ENCODE measurements at places on chromosomes 4 and X.
A peak's percentile ranks its signal among the peaks of the same experiment; 100 is the strongest.

- no peak overlapping the region for H3K4me3 ChIP-seq
- H3K27me3 ChIP-seq: no peaks in the 10 kb centered on the region
- H3K27ac ChIP-seq: no peak overlapping the region
- no peaks in the 10 kb centered on the region for H3K36me3 ChIP-seq
- DNase-seq: no peak
Observed at GRCh38 chrX:108307132-108308085, 130.8 kb downstream of the COL4A6 start.

DNA sequence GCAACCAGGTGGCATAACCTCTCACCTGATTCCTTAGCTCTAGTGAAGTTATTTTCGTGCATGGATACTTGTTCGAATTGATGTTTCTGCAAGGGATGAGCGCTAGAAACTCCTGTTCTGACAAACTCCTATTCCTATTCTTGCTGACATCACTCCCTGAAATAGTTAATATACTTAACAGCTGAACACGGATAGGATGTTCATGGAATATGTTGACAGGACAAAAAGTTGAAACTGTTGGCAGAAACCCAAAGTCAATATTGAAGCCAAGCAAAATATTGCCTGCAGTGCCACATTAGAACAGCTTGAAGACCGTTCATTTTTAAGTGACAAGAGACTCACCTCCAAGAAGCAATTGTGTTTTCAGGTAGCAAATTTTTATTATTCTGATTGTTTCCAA lies at the start of gene KLKB1:
KLKB1 (plus strand) TSS at position 287 of the 400 bp plus-strand sequence. CDS start 689 bp downstream, outside the sequence.
- H3K36me3 ChIP-seq: no peaks in the 10 kb centered on the region
- no peaks in the 10 kb centered on the region for H3K4me1 ChIP-seq
- H3K27ac ChIP-seq: no peak within 1 kb of the TSS
- no peak within 1 kb of the TSS for H3K4me3 ChIP-seq
- H3K27me3 ChIP-seq: no peaks in the 10 kb centered on the region

GRCh38 chrX:149255860-149256259 lies 249.2 kb downstream of the IDS start:
- no peaks in the 10 kb centered on the region for H3K36me3 ChIP-seq
- no peak for DNase-seq
- no peaks in the 10 kb centered on the region for H3K4me1 ChIP-seq
- H3K4me3 ChIP-seq: no peak overlapping the region
- no peaks in the 10 kb centered on the region for H3K27me3 ChIP-seq
- H3K27ac ChIP-seq: no peak overlapping the region

DNA sequence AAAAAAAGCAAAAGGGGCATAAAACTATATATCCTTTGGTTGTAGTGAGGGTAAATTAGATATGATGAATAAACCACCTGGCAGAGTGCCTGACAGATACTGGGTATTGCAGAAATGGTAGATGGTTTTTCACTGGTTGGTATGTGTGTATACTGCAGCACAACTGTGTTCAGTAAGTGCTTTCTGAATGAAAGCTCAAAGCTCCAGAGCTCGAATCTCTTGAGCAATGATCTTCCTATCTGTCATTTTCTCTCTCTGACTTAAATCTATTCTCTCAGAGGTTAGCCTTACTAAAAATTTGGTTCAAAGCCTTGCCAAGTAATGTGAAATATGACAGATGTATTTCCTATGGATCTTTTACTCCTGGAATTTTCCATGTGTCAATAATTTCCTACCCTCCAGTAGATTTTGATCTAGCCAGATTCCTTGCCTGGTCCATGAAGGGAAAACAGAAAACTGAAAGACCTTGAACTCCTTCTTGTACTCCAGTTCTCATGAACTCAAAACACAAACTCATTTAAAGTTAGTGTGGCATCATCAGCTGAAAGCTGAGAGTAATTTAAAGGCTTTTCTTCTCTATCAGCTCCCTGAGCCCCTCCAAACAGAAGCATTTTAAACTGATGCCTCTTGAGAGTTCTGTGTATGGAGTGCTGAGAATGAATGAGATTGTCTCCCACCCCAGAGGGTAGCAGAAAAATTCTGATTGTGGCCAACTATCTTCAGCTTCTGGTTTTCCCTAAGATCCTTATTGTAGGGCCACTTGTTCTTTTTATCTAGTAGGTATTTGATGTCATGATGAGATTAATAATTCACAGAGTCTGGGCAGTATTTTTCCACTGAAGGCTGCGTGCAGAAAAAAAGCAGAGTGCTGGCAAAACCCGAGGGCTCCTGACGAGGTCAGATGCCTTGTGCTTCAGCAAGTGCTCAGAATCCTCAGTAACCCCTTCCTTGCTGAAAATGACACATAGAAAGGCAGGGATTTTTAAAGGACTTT lies 363.4 kb upstream of the BOD1L1 start:
- H3K27ac ChIP-seq: no peak overlapping the region
- H3K27me3 ChIP-seq: no peaks in the 10 kb centered on the region
- no peak overlapping the region for H3K4me3 ChIP-seq
- H3K4me1 ChIP-seq: no peaks in the 10 kb centered on the region
- no peak for DNase-seq

GRCh38 chr4:52933738-52934137 lies 71.6 kb downstream of the RASL11B start:
- no peaks in the 10 kb centered on the region for H3K36me3 ChIP-seq
- no peak overlapping the region for H3K27ac ChIP-seq
- no peak for DNase-seq
- no peaks in the 10 kb centered on the region for H3K4me1 ChIP-seq

DNA sequence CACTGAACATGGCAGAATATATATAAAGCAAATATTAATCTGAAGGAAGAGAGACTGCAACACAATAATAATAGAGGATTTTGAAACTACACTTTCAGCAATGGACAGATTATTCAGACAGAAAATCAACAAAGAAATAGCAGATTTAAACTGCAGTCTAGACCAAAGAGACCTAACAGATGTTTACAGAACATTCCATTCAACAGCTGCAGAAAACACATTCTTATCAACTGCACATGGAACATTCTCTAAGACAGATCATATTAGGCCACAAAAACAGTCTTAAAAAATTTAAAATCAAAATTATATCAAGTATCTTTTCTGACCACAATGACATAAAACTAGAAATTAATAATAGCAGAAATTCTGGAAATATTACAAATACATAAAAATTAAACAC lies 27.1 kb downstream of the CENPE start:
- H3K27ac ChIP-seq: no peak overlapping the region
- peaks cover 8% of the 10 kb centered on the region for H3K36me3 ChIP-seq
- DNase-seq: no peak

DNA sequence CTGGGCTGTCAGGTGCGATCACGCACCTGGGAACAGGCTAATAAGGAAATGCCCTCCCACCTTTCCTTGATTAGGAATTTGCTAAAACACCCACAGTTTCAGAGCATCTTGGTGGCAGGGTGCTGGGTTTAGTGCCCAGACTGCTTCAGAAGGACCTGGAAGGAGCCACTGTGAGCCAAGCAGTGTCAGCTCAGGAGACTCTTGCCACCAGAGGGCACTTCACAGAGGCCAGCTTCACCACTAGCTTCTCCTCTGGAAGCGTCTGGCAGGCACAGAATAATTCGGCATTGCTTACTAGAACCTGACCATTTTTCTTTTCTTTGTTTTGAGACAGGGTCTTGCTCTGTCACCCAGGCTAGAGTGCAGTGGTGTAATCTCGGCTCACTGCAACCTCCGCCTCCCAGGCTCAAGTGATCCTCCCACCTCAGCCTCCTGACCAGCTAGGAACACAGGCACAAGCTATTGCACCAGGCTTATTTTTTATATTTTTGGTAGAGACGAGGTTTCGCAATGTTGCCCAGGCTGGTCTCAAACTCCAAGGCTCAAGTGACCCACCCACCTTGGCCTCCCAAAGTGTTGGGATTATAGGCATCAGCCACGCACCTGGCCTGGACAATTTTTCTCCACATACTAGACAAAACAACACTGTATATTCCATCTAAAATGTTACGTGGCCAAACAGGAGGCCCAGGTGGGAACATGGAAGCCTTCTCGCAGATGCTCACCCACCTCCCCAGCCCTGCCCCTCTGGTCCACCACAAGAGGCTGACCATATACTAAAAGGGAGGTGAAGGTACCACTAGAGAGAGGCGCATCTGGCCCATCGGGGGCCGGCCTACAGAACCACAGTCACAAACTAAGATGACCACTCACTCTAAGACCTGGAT lies 14.1 kb downstream of the NOP14 start:
- no peaks in the 10 kb centered on the region for H3K27me3 ChIP-seq
- H3K36me3 ChIP-seq: peaks cover 22% of the 10 kb centered on the region
- DNase-seq: no peak

DNA sequence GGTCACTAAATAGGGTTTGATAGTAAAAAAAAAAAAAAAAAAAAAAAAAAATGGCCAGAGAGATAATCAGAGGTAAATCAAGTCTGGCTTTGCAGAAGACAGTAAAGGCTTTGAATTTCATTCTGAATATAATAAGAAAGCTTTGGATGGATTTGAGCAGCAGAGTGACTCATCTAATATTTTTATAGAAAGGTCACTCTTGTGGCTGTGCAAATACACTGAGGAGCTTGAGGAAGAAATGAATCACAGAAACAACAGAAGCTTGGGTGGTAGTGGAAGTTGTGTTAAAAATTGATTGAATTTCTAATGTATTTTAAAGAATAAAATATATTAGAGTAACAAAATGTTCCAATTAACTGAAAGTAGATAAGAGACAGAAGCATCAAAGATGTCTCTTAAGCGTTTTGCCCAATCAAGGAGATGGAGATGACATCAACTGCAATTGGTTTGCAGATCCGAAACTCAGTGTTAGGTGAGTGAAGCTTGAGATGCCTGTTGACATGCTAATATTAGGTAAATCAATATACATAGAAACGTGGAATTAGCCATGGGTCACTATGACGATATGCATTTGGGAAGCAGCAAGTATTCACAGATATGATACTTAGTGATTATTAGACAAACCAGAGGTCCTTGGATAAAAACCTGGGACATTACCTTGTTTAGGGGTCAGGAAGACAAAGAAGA lies 280.5 kb downstream of the GPM6A start:
- no peaks in the 10 kb centered on the region for H3K36me3 ChIP-seq
- no peak overlapping the region for H3K27ac ChIP-seq
- H3K27me3 ChIP-seq: no peaks in the 10 kb centered on the region
- DNase-seq: no peak
- H3K4me1 ChIP-seq: no peaks in the 10 kb centered on the region

DNA sequence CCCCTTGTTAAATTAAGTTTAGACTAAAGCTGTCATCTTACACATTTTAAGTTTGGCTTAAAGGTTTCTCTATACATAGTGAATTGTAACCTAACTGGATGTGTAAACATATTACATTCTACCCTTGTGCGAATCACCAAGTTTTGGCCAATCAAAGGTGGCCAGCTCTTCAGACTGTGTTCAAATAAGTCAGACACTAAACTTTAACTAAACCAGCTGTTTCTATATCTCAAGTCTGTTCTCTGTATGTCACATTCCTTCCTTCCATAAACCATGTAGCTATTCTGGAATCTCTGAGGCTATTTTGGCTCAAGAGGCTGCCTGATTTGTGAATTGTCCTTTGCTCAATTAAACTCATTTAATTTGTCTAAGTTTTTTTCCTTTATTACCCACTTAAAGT lies 6.7 kb downstream of the SULT1B1 start:
- no peaks in the 10 kb centered on the region for H3K36me3 ChIP-seq
- no peak overlapping the region for H3K27ac ChIP-seq
- H3K4me3 ChIP-seq: no peak overlapping the region
- no peak for DNase-seq
- H3K4me1 ChIP-seq: no peaks in the 10 kb centered on the region
- H3K27me3 ChIP-seq: no peaks in the 10 kb centered on the region

GRCh38 chrX:72349190-72349589 lies 43.5 kb upstream of the CITED1 start:
- no peaks in the 10 kb centered on the region for H3K27me3 ChIP-seq
- H3K4me3 ChIP-seq: no peak overlapping the region
- no peak for DNase-seq
- no peaks in the 10 kb centered on the region for H3K36me3 ChIP-seq

- H3K27me3 ChIP-seq: no peaks in the 10 kb centered on the region
- no peaks in the 10 kb centered on the region for H3K4me1 ChIP-seq
- no peaks in the 10 kb centered on the region for H3K36me3 ChIP-seq
- H3K27ac ChIP-seq: no peak overlapping the region
- peak; percentile 6 for DNase-seq
Observed at GRCh38 chrX:7711167-7711566, 131.8 kb upstream of the VCX start.

DNA sequence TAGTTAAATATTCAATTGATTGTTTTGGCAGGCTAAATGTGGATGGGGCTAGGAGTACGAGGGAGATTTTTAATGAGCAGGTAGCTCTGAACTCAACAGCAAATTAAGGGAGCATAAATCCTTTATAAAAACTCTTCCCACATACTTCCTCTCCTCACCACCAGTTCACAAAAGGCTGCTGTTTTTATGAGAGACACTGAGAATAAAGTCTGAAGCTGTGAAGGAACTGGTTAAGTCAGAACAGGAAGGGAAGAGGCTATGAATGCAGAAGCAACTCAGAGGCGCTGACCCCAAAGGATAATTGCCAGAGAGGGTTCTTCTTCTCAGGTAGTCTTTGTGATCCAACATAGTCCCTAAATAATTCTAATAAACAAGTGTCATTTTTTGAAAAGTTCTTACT lies 406.1 kb downstream of the GPM6A start:
- H3K36me3 ChIP-seq: no peaks in the 10 kb centered on the region
- no peaks in the 10 kb centered on the region for H3K27me3 ChIP-seq
- no peak overlapping the region for H3K27ac ChIP-seq
- DNase-seq: no peak

All from MM.1S (cell line).